ENCODE measurements at places on chromosomes 5 and 9.

GRCh38 chr5:84303315-84303714 lies 81.4 kb downstream of the EDIL3 start:
- no peak for DNase-seq

- DNase-seq: no peak
These were observed 2.2 kb upstream of the ELL2 start for GRCh38 chr5:95963650-95964410.

- DNase-seq: no peak
These were observed 4.6 kb upstream of the TXN start for GRCh38 chr9:110260911-110261310.

GRCh38 chr9:133914442-133915342 lies 77.4 kb downstream of the VAV2 start:
- DNase-seq: no peak

DNA sequence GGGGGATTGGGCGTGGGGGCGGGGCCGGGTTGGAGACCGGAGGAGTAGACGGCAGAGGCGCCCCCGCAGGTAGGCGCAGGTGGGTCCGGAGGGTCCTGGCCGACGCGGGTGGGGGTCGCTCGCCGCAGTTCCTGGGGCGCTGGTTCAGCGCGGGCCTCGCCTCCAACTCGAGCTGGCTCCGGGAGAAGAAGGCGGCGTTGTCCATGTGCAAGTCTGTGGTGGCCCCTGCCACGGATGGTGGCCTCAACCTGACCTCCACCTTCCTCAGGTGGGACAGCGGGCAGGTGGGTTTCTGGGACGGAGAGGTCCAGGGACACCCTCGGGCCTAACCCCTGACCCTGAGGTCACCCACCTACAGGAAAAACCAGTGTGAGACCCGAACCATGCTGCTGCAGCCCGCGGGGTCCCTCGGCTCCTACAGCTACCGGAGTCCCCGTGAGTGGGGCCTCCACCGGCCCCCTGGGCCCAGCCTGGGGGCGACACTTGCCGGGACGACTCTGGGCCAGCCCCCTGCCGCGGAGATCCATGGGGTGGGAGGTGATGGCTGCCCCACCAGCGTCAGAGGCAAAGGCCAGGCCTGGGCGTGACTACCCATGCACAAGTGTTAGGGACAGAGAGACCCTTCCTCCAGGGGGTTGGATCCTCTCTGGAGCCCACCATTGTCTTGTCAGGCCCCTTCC lies 1.7 kb downstream of the PTGDS start:
- no peak for DNase-seq

DNA sequence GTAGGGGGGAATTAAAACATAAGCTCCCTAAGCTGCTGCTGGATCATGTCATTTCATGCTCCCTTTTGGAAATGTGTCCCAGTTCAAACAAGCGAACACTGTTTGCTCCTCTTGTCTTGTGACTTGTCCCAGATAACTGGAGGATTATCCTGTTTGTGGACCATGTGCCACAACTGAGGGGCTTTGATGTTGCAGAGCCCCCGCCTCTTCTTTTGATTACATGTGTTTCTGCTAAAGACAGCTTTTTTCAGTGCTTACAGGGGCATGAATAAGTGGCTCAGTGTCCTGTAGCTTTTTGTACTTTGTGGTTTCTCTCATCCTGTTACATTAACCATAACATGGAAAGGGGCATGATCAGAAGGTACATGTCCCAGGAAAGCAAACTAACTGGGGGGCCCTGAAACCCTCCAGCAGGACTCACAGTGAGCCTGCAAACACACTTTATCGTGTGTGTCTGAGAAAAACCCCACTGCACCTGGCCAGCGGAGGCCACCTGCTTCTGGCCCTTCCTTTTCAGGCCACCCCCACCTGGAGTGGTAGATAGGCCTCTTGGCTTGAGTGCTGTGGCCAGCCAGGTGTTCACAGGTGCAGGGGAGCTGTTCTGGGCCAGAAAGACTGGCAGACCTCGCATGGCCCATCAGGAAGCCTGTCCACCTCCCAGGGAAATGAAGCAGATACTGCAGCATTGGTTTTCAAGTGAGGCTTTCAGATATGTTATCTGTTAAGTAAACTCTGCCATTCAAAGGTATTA lies 285.6 kb downstream of the FANCC start:
- no peak for DNase-seq

- peak; percentile 35 for DNase-seq
These were observed 4.5 kb downstream of the RCL1 start for GRCh38 chr9:4796988-4797853.

- DNase-seq: peak; percentile 37
These were observed 132.9 kb upstream of the CHD1 start for GRCh38 chr5:99061711-99062110.

DNA sequence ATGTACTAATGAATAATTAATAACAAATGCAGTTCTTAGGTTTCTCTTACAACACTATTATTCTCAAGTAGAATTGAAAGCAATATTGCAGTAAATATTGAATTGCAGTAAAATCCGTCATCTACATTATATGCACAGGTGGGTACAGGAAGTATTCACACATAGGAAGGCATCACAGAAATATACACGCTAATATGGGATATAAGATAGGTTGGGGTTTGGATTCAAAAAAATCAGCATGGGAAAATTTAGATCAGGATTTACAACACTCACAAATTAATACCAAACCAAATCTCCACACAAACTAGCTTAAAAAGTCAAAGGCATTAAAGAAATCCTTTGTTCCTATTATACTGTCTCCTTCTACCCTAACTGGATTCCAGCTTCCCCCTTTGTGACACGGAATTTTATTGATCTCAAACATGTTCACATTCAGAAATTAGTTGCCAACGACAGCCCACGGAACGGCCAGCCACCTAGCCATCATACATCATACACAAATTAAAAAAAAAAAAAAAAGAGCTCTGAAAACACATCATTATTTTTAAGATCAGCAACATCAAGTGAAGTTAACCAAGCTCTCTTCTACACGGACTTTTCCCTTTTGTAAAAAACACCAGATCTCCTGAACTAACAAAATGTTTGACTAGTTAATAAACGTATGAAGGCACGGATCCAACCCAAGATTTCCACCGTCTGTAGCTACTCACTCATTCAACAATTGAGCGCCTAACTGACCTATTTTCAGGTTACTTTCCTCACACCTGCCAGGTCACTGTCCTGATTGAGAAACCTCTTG lies 2.2 kb downstream of the NR6A1 start:
- peak; percentile 25 for DNase-seq

DNA sequence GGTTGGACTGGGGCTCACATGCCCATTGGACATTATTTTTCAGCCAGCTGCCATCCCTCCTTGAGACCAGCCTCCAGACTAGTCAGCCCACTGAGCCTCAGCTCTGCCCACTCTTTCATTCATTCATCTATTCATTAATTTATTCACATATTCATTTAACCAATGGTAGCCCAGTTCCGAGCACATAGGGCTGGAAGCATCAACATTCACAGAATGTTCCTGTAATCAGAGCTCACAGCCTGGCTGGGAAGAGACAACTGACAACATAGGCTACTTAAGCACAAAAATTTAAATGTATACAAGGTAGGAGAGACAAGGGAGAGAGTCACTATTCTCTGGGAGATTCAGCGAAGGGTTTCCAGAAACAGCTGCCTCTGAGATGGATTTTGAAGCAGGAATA lies 17.0 kb upstream of the PBX3 start:
- no peak for DNase-seq

DNA sequence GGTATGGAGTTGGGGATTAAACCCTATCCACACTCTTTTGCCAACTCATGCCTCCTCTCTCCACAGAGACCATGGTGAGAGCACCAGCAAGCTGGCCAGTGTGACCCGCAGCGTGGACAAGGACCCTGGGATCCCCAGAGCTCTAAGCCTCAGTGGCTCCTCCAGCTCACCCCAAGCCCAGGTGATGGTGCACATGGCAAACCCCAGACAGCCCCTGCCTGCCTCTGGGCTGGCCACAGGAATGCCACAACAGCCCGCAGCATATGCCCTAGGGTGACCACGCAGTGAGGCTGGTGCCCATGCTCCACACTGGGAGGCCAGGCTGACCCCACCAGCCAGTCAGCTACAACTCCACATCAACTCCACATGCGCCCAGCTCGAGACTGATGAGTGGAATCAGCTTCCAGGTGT lies 11.5 kb upstream of the CARD19 start:
- no peak for DNase-seq

GRCh38 chr5:88556406-88556805 lies 287.8 kb upstream of the TMEM161B start:
- DNase-seq: no peak

- DNase-seq: no peak
These were observed 197.5 kb downstream of the PCSK5 start for GRCh38 chr9:76087976-76088375.

GRCh38 chr5:159987031-159987674 lies 21.8 kb upstream of the TTC1 start:
- DNase-seq: peak; percentile 49

GRCh38 chr9:105425816-105426433 lies 21.9 kb upstream of the FSD1L start:
- no peak for DNase-seq

- DNase-seq: peak; percentile 67
These were observed 279.9 kb upstream of the CD180 start for GRCh38 chr5:67476531-67476930.

- no peak for DNase-seq
These were observed 385.2 kb upstream of the KLF4 start for GRCh38 chr9:107874591-107875369.

DNA sequence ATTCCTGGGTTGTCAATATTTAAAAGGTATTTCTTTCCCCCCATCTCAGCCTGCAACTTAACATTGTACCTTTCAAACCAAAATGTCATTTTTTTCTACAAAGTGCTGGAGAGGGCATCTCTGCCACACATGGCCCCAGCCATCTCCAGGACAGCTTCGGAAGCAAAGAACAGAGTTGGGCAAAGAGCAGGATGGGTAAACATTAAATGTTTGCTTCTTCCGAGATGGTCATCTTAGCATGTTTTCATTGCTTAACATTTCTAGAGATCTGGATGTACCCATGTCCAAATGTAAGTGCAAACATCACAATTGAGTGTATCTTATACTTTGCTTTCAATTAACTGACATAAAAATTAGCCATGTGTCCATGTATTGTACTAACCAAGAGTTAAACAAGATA lies 14.3 kb upstream of the F2RL2 start:
- DNase-seq: no peak

- no peak for DNase-seq
These were observed 45.3 kb upstream of the ACTBL2 start for GRCh38 chr5:57527870-57528269.

GRCh38 chr9:33320568-33321261 lies 30.4 kb downstream of the NFX1 start:
- DNase-seq: peak; percentile 97

All from umbilical cord (tissue), 2 donors.